ENCODE measurements at places on chromosomes 12 and 14. TPM values are rescaled to one million over a fixed set of nuclear protein-coding genes. Genes with fewer than 3 reads are reported as not detected.

GRCh38 chr12:87866578-87867292 is 162.5 kb downstream of the C12orf50 start:
- H3K27ac ChIP-seq: no peak overlapping the region
- no peaks in the 10 kb centered on the region for H3K4me1 ChIP-seq
- H3K27me3 ChIP-seq: no peaks in the 10 kb centered on the region
- H3K36me3 ChIP-seq: no peaks in the 10 kb centered on the region

ZNF891 gene
- total RNA-seq: 6.8 TPM

BICDL1 gene
- total RNA-seq: 41.5 TPM

DNA sequence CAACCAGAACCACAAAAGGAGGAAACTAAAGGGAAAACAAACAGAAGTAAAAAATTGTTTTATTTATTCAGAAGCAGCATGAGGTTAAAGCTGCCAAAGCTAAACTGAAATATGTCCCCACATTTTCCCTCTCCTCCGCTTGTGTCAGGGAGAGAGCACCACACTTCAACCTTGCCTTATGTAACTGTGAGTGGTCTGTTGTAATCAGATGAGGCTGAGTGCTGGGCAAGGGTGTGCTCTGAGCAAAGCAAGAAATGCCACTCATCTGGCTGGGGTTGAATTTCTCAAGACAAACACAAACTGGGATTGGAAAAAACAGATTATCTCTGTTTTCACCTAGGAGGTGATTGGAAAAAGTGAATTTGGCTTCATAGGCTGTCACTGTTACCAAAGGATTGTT is 12.2 kb downstream of the CAPZA3 start:
- H3K4me1 ChIP-seq: no peaks in the 10 kb centered on the region
- no peak for DNase-seq
- H3K36me3 ChIP-seq: no peaks in the 10 kb centered on the region
- H3K27ac ChIP-seq: no peak overlapping the region
- no peaks in the 10 kb centered on the region for H3K27me3 ChIP-seq

NDUFA12 gene
- 41.7 TPM for total RNA-seq

RASSF9 gene
- total RNA-seq: not detected

DNA sequence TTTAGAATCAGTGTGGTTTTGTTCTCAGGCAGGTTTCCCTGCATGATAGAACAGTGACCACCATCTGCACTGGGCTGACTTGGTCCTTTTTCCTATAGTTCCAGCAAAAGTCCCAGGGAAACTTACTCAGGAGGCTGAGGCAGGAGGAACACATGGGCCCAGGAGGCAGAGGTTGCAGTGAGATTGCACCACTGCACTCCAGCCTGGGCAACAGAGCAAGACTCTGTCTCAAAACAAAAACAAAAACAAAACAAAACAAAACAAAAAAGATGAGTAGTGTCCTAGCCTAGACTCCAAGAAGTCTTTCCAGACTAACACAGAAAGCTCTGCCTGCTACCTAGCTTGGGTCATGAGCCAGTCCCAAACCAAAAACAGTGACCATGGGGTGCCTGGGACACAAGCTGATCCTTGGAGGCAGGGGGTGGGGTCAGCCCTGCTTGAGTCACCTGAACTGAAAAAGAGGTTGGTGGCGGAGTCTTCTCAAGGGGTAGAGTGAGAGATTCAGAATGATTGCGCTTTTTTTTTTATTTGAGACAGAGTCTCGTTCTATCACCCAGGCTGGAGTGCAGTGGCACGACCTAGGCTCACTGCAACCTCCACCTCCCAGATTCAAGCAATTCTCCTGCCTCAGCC is 7.4 kb upstream of the SLC11A2 start:
- no peak overlapping the region for H3K4me3 ChIP-seq
- H3K27ac ChIP-seq: no peak overlapping the region

MYO1A gene
- 1.3 TPM for total RNA-seq

DNA sequence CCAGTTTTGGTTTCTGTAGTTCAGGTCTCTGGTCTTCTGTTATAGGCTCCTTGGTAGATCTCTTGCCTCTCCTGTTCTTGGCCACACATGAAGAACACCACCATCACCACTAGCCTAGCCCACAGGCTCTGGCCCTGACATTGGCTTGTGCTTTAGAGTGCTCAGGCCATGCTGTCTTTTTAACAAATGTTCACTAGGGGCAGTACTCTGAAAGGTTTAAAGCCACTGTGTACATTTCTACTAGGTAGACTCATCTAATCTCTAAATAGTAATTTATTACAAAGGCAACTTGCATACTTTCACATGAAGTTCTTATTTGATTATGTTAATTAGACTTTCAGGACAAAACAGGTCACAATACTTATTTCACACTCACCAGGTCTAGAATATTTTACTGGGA is 38.3 kb downstream of the PDE6H start:
- H3K4me3 ChIP-seq: no peak overlapping the region
- H3K4me1 ChIP-seq: peaks cover 3% of the 10 kb centered on the region
- no peak for DNase-seq

FLVCR2 gene
- 1.3 TPM for total RNA-seq

GRCh38 chr12:108696111-108696995 is 35.0 kb downstream of the CORO1C start:
- peaks cover 11% of the 10 kb centered on the region for H3K4me1 ChIP-seq
- H3K27me3 ChIP-seq: no peaks in the 10 kb centered on the region
- H3K4me3 ChIP-seq: no peak overlapping the region
- no peak overlapping the region for H3K27ac ChIP-seq
- peaks cover 26% of the 10 kb centered on the region for H3K36me3 ChIP-seq

DNA sequence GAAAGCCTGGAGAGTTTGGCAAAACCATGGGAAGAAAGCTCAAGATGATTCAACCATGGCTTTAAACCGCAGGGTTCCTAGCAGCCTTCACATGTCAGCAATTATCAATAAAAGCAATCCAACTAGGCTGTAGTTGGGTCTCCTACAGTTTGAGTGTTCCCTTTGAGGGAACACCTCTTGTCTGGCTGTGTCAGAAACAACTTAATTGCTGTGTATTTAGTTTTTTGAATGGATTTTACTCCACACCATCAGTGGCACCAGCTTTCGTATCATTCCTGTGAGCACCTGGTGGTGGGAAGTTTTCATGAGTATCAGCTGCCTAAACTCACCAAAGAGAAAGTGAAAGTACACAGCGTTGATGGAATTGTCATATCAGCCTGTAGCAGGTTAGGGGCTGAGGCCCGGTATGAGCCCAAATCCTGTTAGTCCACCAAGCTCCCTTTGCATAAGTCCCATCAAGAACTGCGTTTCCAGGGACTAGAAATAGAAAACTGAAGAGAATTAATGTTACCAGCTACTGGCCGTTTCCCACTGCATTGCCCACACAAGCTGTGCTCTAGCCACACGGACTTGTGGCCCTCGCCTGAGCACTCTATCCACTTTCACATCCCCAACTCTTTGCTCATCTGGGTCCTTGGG is 10.9 kb upstream of the IL26 start:
- peak overlapping the region; percentile 81 for H3K27ac ChIP-seq
- DNase-seq: peak; percentile 74

DNA sequence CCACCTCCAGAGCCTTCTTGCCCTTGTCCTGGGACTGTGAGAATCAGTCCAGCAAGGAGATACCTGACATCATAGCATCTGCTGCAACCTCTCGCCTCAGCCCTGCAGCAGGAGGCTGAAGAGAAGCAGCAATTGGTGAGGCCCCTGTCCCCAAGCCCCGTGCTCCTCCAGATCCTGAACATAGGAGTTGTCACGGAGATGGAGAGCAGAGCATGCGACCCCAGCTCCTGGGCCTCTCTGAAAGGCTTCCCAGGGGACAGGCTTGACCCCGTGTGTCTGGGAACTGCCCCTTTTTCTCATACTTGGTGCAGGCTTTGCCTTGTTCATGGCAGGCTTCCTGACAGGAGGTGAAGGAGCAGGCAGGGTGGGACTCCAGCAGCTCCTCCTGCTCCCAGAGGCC is 127.7 kb upstream of the PZP start:
- H3K36me3 ChIP-seq: no peaks in the 10 kb centered on the region
- no peak overlapping the region for H3K4me3 ChIP-seq

- no peaks in the 10 kb centered on the region for H3K4me1 ChIP-seq
- no peak overlapping the region for H3K4me3 ChIP-seq
- no peak for DNase-seq
Observed at GRCh38 chr12:32155961-32156529, 49.4 kb downstream of the BICD1 start.

ESPL1 gene
- 2.4 TPM for total RNA-seq

GRCh38 chr12:1047898-1048660 is 57.1 kb downstream of the ERC1 start:
- no peak overlapping the region for H3K27ac ChIP-seq
- H3K4me1 ChIP-seq: no peaks in the 10 kb centered on the region
- H3K27me3 ChIP-seq: no peaks in the 10 kb centered on the region
- DNase-seq: peak; percentile 4
- no peak overlapping the region for H3K4me3 ChIP-seq

KRT80 gene
- total RNA-seq: not detected

OASL gene
- 1.1 TPM for total RNA-seq

- H3K27me3 ChIP-seq: no peaks in the 10 kb centered on the region
- no peaks in the 10 kb centered on the region for H3K4me1 ChIP-seq
- H3K36me3 ChIP-seq: no peaks in the 10 kb centered on the region
- no peak overlapping the region for H3K27ac ChIP-seq
- no peak for DNase-seq
Observed at GRCh38 chr12:81303935-81304334, 226.1 kb downstream of the ACSS3 start.

SRRM4 gene
- total RNA-seq: not detected

DNA sequence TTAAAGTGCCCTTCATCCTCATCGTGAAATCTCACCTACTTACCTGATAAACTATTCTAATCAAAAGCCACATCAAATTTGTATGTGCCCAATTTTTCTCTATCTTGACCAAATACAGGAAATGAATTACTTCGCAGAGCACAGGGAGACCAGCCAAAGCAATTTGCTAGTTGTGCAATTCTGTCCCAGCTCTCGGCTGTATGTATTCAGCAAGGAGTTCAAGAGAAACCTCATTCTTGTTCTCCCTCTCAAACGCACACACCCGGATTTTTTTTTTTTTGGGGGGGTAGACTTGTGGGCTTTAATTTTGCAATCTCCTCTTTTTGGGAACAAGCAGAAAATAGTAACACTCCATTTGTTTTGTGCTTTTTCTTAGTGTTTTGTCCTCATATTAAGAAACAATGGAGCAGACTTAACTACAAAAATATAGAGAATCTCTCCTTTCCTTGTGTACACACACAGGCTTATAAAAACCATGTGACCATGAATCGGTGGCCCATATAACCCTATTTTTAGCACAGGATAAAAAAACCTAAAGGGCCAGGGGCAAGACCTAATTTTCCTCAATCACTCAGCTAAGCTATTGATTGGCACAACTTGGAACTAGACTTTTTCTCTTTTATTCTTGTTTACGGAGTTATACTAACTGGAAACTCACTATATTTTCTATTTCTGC is 64.2 kb downstream of the MBIP start:
- no peaks in the 10 kb centered on the region for H3K36me3 ChIP-seq
- H3K27ac ChIP-seq: no peak overlapping the region
- no peak for DNase-seq
- no peaks in the 10 kb centered on the region for H3K4me1 ChIP-seq
- H3K27me3 ChIP-seq: no peaks in the 10 kb centered on the region

Measured in B cell (primary cell).